ENCODE measurements at places on chromosomes 16 and 17.

DNA sequence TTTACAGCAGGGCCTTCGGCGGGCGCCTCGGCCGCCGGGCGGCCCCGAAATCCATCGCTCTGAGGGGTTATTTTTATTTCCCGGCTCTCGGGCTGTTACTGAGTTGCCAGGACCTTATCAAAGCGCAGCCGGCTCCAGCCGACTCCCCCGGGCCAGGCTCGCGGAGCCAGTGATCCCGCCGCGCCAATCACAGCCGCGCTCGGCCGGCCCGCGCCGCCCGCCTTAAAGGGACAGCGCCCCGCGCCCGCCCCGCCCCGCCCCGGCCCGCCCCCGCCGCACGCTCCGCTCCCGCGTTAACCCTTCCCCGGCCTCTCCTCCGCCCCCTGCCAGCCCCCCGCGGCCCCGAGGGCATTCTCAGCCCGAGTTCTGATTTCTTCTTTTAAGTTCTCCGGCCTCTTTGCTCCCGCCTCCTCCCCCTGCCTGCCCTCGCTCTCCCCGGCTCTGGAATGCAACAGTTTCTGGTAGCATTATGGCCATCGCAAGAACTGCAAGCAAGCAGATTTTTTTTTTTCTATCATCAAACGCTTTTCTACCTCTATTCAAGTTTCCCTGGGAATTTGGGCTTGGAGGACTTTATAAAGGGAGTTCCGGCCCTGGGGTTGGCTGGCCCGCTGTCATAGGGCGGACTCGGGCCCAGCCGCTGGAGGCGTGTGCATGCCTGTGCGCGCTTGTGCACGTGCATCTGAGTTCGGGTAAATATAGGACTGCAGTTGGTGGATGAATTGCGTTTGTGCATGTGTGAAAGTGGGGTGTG lies at the start of gene AXIN2:
Gene AXIN2 (minus strand): TSS at position 197 of the 754 bp plus-strand sequence. CDS start 3,028 bp downstream, outside the sequence.
- peak; percentile 89 for DNase-seq

DNA sequence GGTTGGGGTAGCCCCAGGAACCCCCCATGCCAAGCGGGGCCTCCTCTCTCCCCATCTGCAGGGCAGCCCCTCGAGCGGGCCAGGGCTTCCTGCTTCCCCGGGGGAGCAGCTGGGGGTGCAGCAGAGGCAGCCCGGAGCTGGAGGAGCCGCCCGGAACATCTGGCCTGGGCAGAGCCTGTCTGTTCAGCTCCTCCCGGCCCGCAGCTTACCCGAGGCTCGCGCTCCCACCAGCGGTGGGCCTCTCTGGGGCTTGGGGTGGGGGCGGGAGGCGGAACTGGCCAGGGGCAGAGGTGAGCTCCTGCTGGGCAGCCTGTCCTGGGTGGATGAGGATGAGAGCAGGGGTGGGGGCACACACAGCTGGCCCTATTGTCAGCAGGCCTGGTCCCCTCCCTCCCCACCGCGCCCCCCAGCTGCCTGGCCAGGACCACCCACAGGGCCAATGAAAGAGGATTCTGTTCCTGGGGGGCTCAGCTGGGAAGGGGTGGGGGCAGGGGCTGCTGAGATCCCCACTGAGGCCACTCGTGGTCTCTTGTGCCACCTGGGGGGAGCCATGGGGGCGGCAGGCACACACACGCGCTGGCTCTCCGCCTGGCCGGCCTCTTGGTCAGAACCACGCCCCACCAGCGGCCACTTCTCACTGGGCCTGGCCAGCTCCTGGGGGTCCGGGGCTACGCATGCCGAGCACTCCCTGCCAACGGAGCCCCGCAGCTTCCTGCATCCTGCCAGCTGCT lies 34.7 kb downstream of the BAHCC1 start:
- DNase-seq: no peak

GRCh38 chr16:80447241-80447640 lies 93.6 kb upstream of the DYNLRB2 start:
- DNase-seq: no peak

GRCh38 chr16:88578446-88579313 lies 8.5 kb downstream of the ZC3H18 start:
- DNase-seq: no peak

DNA sequence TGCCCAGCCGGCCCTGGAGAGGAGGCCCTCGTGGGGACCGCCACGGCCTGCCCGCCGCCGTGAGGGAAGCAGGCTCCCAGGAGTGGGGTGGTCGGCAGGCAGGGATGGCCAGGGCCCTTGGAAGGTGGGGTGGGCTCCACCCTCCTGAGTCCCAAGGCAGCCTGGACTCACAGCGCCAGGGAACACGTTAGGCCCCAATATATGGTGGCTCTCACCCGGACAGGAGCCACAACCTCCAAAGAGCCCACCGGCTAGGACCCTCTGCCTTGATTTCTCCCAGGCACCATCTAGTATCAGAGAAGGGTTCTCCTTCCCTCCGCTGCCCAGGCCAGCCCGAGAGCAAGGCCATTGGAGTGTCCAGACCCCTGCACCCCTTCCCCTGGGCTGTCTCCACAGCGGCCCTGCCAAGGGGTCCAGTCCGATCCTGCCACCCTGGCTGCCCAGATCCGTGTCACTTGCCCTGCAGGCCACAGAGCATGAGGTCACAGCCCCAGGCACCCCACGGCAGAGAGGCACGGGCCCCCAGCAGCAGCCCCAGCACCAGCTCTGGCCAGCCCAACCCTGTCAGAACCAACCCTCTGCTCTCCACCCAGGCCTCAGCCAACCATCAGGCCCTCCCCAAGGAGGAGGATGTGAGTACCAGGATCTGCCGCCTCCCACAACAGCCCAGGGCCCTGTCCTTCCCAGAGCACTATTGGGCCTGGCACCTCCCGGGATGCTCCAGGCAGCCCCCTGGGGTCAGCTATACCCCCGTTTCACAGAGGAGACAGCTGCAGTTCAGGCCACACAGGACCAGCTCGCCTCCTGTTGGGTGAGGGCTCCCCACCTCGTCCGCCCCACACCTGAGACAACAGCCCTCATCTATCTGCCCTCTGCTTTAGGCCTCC lies 1.1 kb upstream of the AXIN1 start:
- DNase-seq: no peak

DNA sequence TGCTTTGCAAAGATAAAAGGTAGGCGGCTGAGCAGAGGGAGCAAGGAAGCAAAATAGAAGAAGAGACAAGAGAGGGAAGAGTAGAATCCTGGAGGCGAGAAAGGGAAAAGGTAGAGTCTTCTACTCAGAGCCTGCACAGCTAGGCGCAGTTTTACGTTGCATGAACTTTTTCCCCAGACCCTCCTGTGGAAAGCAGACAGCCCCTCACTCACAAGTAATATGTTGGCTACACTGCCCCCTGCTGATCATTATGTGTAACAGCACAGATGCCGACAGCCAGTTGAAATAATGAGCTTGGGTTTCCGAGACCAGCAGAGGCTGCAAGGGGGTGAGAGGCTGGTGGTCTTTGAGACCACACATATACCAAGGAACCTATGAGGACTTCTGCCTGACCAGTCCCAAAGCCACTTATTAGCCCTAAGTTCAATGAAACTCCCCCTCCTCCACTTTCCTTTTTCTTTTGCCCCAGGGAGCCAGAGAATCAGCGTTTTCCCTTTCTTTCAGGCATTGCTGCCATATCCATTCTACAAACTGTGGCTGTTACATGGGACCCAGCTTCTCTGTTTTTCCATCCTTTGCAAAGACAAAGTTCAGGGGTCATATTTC lies 22.5 kb upstream of the CMTR2 start:
- peak; percentile 29 for DNase-seq

DNA sequence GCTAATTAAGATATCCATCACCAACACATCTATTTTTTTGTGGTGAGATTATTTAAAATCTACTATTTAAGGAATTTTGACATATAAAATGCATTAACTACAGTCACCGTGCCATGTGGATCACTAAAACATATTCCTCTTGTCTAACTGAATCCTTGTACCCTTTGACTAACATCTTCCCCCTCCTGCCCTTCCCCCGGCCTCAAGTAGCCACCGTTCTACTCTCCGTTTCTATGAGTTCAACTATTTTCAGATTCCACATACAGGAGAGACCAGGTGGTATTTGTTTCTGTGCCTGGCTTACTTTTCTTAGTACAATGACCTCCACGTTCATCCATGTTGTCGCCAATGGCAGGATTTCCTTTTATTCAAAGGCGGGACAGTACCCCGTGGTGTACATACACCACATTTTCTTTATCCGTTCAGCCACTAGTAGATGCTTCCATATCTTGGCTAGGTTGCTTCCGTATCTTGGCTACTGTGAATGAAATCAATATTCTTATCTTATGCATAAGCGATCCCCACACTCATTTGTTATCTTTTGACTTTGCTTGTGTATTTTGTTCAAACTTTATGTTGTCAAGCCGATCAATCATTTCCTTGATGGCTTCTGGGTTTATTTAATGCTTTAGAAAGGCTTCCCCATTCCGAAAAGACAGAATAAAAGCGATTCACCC lies 134.7 kb downstream of the KCNJ12 start:
- DNase-seq: no peak

GRCh38 chr16:88298833-88299745 lies 83.7 kb upstream of the ZNF469 start:
- peak; percentile 30 for DNase-seq

DNA sequence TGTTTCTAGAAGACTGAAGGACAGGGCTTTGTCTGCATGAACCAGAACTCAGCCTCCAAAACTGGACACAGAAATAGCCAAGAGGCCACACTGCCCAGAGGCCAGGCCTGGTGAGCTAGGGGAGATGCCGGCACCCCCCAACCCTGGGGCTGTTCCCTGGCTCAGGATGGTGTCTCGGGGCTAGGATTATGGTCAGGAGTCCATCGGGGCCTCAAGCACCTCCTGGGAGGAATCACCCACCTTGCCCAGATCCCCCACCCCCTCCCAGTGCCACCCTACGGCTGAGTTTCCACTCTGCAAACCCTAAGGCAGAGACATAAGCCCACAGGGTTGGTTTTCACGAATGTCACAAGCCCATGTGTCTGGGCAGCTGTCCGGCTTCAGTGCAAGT lies 37.2 kb downstream of the SLC7A5 start:
- peak; percentile 23 for DNase-seq

- no peak for DNase-seq
Observed at GRCh38 chr16:84774810-84775209, 45.0 kb upstream of the CRISPLD2 start.

- no peak for DNase-seq
Observed at GRCh38 chr17:74240618-74241205, 27.3 kb downstream of the TTYH2 start.

DNA sequence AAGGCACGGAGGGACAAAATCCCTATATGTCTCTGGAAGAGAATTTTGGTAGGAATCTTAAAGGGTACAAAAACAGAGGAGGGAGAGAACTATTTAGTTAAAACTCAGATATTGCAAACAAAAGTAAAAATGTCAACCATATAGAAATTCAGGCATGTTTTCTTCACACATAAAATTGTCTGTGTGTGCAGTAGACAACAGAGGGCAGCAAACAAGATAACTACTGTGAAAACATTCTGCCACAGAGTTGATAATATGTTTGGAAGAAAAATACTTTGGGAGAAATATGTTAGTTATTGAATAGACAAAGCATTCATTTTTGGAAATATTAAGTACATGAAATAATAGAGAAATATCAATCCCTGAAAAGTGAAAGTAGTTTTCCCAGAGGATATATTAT lies 56.2 kb downstream of the SNX11 start:
- no peak for DNase-seq

- DNase-seq: no peak
Observed at GRCh38 chr17:72369366-72369765, 248.5 kb downstream of the SOX9 start.

- DNase-seq: no peak
Observed at GRCh38 chr17:61809816-61810392, 53.4 kb downstream of the BRIP1 start.

All from activated T-cell treated with anti-CD3 and anti-CD28 coated beads, Interleukin-2, amount 50 U/mL, for 48 hours (primary cell).